Stomach (tissue), 19 donors: ENCODE measurements at places on chromosomes 5 and 9. TPM values are rescaled to one million over a fixed set of nuclear protein-coding genes. Genes with fewer than 3 reads are reported as not detected.

DMRT3 gene
- polyA plus RNA-seq: not detected

EMB gene
- 3.5 TPM for polyA plus RNA-seq

QRFP gene
- not detected for polyA plus RNA-seq

MOB3B gene
- polyA plus RNA-seq: 4.0 TPM

DNA sequence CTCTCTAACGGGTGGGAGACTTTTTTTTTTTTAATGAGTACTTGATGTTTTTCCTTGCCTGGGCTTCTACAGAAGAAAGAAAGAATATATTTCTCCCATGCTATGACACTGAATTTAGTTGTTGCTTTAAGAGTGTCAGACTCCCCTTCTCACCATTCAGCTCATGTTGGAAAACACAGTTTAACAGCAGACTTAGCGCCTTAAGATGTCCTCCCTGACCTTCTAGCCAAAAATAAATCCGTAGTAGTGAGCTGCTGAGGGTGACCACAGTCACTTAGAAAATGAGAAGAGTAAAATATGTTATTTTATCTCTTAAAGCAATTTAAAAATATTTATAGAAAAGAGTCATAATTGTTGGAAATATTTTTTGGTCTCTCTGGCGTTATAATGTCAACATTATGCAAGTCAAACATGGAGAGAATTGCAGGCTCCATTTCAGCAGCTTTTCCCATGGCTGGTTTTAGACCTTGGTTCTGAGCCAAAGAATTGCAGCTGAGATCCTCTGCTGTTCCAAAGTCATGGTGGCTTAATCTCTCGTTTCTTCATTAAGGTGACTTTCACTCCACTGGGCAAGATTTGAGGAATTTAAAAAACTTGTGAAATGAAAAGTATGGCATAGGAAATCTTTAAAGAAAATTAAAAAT, 143.5 kb downstream of the GHR start:
- DNase-seq: peak; percentile 65
- no peaks in the 10 kb centered on the region for H3K36me3 ChIP-seq
- H3K4me3 ChIP-seq: no peak overlapping the region
- no peak overlapping the region for H3K27ac ChIP-seq
- H3K4me1 ChIP-seq: peaks cover 12% of the 10 kb centered on the region

DNA sequence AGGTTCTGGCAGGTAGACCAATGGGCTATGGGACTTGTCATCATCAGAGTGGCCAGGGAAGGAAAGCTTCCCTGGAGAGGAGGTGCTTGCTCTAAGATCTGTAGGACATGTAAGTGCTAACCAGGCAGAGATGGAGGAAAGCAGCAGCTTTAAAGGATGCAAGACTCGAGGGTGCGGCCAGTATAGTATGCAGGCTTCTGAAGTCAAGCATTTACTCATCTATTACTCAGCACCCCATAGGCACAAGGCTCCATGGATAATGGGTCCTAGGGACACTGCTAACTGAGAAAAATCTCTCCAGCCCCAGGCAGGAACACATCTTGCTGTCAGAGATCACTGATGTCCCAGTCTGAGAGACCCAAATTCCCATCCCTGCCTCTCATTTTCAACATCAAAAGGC, 49.7 kb downstream of the WWC1 start:
- no peaks in the 10 kb centered on the region for H3K27me3 ChIP-seq
- H3K27ac ChIP-seq: no peak overlapping the region
- H3K4me3 ChIP-seq: no peak overlapping the region
- H3K4me1 ChIP-seq: peaks cover 11% of the 10 kb centered on the region

GRCh38 chr5:78328585-78329173, 31.7 kb upstream of the SCAMP1 start:
- H3K36me3 ChIP-seq: no peaks in the 10 kb centered on the region
- no peak overlapping the region for H3K4me3 ChIP-seq
- no peak overlapping the region for H3K27ac ChIP-seq
